ENCODE measurements at places on chromosomes 5 and 9.

- DNase-seq: peak; percentile 46
These were observed 6.9 kb upstream of the TPM2 start for GRCh38 chr9:35696520-35697215.

GRCh38 chr9:123964761-123965160 lies 34.8 kb upstream of the DENND1A start:
- DNase-seq: no peak

DNA sequence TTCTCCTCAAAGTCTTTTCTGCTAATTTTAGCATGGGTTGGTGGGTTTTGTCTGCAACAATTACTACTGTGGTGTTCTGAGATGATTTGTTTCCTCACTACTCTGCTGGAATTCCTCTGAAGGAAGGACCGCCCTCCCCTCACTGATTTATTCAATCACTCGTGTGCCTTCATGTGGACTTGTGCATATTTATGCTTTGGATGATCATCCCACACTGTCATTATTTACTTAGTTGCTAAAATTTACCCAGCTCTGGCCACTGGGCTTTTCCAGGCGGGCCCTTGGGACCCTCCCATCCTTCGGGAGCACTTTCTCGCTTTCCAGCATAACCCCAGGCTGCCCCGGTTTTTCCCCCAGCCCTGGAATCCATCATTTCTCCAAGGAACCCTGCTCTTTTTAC lies 41.7 kb upstream of the NKD2 start:
- no peak for DNase-seq

DNA sequence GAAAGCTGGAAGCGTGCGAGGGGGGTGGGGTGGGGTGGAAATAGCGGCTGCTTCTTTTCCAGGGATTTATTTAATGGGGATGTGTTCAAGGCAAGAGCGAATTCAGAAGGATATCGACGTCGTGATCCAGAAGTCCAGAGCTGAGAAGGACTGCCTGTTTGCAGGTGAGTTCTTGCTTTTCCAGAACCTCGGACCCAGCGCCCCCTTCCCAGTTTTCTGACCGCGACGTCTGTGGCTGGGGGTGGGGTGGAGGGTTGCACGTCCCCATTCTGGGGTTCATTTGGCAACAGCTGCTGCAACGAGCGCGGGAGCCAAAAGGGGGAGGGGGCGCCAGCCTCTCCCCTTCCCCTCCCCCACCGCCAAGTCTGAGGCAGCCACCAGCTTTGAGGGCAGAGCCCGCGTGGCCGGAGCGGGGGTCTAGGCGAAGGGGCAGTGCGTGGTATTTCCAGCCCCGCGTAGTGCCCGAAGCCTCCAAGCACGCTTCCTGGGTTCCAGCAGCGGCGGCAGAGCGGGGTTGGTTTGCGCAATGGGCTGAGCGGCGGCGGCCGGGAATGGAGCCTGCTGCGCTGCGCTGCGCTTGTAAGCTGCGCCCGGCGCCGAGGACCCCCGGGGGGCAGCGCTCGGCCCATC lies 701 bp downstream of the PARP8 start:
- DNase-seq: no peak

DNA sequence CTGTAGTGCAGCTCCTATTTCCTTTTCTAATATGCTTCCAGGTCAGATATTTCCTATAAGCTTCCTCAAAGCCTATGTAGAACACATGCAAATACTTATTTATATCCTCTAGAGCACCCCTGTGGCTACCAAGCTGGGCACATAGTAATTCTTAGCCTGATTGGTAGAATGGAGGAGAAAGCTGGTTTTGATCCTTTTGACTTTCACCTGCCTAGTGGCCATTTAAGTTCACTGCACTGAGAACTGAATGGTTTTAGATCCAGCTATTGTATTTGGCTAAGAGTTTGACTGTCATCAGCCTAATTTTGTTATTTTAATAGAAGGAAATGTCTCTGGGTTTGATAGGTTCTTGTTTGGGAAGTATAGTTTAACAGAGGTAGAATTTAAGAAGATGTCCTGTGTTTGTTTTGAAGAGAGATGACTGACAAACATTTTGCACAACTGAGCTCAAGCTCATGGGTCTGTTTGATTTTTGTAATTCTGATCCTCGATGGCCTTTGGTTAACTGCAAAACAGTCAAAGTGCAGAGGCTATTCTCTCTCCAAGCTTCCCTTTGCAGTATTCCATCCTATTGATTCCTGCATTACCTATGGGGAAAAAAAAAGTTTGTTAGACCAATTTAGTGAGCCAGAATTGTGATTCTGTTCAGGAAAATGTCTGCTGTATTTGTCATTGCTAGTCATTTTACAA lies 85.4 kb downstream of the KCNN2 start:
- no peak for DNase-seq

- no peak for DNase-seq
These were observed 1076.7 kb upstream of the DMAC1 start for GRCh38 chr9:8876303-8876702.

DNA sequence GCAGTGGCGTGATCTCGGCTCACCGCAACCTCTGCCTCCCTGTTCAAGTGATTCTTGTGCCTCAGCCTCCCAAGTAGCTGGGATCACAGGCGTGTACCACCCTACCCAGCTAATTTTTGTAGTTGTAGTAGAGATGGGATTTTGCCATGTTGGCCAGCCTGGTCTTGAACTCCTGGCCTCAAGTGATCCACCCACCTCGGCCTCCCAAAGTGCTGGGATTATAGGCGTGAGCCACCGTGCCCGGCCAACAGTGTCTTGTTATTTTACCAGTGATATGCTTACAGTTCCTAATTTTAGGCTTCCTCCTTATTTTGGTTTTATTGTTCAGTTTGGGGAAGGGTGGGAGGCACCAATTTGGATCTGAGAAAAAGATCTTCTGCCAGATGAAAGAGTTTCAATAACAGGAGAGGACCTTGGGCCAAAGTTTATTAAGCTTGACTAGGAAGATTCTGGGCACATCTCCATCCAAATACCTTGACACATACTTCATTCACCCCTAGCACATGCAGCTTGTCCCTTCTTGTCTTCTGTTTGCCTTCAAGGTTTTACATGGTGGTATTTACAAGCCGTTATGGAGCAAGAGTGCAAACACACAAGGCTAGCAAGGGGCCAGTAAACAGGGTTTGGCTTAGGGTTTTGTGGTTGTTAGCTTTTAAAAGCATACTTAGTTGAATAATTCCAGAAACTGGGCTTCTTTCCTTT lies 168.1 kb upstream of the DMRT1 start:
- no peak for DNase-seq

DNA sequence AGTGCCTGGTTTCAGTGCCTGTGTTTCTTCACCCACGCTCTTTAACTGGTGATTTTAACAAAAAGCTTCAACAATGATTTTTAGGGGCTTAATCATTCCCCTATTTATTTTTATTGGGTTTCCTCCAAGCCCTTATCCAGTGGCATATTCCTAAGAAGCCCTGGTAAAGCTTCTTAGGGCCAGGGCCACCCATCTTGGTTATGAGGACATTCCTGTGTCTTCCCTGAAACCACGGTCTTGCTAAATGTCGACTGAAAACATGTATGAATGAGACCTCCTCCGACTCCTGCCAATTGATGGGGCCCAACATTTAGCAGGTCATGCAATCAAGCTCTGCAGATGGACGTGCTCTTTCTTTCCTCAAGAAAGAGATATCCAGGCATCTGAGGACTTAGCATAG lies 13.7 kb upstream of the CARTPT start:
- no peak for DNase-seq

DNA sequence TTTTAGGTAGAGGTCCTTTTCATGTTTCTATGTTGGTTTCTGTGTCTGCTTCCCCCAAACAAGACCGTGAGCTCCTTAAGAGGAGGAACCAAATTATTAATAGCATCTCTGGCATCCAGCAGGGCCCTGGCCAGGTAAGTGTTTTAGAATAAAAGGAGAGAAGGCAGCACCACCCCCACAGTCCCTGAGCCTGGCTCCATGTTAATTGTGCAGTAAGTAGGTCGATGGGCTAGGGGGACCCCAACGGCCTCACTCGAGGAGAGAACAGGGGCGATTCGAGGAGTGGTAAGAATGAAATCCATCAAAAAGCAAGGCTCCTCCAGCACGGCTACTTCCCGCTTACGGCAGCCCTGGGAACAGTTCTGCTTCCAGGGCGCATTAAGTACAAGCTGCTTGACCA lies 67.0 kb downstream of the GABBR2 start:
- no peak for DNase-seq

DNA sequence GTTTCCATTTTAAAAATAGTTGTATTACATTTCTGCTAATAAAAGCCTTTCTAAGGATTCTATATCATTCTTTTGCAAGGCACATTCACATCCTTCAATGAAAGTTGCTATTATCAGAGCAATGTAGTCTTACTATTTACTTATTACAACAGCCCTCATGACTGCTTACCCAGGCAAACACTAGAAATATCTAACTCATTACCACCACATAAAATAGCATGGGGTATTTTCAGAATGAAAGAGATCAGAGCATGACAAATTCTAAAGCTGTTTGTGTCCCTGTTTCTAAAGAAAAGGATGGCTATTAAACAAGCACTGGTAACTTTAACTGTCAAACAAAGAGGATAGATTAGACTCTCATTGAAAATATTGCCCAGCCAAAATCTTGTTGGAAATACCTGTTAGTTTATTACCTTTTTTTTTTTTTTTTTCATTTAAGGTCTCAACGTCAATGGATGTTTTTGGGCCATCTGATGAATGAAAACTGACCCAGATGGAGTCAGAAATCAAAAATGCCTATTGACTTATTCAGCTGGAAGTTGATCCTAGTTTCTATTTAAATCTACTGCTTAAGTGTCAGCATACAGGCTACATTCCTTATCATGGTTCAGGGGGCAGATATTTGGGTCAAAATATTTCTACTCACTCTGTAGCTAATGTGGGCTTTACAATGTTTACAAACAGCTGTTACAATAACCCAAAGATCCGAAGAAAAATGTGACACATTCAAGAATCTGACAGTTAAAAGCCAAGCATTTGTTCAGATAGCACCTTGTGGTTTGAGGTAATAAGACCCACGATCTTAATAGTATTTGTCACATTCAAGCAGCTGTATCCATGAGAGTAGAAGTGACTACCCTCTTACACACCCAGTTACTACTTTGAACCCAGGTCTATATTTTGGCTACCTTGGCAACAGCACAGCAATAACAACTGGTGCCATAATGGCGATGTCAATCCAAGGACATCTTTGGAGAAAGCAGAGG lies 554.8 kb upstream of the MEF2C start:
- DNase-seq: no peak

DNA sequence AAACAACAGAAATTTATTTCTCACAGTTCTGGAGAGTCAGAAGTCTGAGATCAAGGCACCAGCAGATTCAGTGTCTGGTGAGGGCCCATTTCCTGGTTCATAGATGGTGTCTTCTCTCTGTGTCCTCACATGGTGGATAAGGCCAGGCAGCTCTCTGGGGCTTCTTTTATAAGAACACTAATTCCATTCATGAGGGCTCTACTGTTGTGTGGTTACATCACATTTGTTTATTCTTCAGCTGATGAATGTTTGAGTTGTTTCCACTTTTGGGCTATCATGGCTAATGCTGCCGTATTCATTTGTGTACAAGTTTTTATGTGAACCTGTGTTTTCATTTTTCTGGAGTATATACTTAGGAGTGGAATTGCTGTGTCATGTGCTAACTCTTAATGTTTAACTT lies 35.2 kb downstream of the DDX4 start:
- DNase-seq: no peak

DNA sequence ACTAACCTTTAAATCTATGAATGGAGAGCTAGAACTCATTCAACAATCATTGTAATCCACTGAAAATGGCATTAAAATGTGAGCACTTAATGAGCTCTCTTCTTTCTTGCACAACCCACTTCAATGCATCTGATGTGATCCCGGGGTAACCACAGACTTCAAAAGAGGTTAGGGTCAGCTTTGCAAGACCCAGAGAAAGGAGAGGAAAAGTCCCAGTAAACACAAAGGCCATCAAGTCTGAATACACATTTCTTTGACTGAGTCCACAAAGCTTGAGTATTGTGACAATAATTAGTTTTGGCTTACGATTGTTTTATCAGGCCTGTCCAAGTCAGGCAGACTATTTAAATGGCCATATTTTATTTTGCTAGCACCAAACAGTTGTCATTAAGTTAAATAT lies 148.8 kb upstream of the ZNF608 start:
- no peak for DNase-seq

DNA sequence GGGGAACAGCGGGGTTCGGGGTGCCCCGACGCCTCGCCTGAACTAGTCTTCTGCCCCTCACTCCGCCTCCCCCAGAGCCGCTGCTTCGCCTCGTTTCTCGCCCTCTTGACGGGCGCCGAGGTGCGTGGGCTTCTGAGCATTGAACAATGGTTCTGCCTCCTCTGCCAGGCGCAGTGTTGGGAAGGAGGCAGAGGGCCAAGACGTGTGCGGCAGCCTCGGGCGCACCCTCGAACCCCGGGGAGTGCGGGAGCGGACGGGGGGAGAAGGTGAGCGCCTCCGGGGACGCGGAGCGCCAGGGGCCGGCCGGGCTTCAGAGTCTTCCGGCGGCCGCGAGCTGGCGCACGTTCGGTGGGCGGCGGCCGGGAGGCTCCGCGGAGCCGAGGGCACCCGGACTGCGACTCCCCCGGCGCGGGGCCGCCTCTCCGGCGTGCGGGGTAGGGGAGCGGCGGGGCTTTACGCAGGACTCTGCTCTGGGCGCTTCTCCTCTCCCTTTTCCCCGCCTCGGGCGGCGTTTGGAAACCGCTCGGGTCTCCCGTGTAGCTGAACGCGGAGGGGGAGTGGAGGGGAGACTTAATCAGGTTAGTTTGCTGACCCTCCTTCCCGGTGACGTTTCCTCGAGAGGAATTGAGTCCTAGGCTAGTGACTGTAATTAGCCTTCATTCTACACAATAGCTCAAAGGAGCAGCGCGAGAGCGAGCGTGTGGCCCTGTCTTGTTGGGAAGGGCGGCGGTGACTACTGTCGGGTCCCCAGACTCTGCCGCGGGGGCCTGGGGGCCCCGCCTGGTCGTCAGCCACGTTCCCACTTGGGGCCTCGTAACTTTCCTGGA lies 1.1 kb downstream of the VLDLR start:
- peak; percentile 32 for DNase-seq

DNA sequence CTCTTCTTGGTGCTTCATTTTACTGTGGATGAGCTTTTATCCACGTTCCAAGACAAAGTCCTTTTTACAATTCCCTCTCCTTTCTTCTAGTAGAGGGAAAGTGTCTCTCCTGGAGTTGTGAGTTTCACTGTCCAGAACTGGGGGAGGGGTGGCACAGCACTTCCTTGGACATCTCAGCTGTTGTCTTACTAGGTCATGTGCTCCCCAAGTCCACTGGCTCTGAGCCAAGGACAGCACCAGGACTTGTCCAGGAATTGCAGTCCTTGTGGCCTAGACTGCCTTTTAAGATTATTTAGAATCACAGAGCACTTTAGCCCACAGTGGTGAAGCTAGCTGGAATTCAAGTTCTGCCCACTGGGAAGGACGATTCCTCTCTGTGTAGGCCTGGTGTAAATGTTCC lies 700.2 kb upstream of the PTPRD start:
- no peak for DNase-seq

DNA sequence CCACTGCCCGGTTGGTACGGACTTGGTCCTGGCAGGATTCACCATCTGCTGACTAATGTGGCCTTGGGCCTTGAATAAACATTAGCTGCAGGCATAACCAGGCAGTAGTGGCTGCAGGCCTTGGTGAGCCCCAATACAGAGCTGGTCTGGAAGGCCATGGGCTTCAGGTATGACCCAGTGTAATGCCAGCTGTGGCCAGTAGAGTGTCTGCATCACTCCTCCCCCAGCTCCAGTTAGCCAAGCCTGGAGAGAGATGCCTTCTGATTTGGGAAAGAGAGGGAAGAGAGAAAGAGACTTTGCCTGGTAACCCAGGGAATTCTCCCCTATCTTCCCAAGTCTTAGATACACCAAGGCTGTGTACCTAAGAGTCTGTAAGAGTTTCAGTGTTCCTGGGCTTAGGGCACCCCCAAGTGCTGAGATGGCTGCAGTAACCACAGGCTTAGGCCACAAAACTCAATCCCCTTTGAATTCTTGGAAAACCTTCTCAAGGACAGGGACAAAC lies 5.6 kb upstream of the C5 start:
- DNase-seq: peak; percentile 9

- no peak for DNase-seq
These were observed 737 bp downstream of the SLC1A3 start for GRCh38 chr5:36607114-36607571.
